Femur (tissue), 1 donor: ENCODE measurements at places on chromosomes 5 and 9.

DNA sequence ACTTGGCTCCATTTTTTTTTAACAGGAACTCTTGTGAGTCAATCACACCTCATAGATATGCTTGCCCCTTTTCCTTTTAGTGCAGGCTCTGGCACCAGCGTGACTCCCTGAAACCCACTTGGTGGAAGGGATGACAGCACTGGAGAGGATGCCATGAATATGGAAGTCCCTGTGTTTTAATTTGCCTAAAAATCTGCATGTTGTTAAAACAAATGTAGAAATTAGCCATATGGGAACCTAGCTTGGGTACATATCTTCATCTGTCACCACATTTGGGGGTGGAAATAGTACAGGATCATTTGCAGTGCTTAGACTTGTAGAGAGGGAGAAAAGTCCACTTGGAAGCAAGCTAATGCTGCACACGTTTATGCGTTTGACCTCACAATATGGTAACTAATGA lies 179.0 kb downstream of the EBF1 start:
- no peak for DNase-seq

DNA sequence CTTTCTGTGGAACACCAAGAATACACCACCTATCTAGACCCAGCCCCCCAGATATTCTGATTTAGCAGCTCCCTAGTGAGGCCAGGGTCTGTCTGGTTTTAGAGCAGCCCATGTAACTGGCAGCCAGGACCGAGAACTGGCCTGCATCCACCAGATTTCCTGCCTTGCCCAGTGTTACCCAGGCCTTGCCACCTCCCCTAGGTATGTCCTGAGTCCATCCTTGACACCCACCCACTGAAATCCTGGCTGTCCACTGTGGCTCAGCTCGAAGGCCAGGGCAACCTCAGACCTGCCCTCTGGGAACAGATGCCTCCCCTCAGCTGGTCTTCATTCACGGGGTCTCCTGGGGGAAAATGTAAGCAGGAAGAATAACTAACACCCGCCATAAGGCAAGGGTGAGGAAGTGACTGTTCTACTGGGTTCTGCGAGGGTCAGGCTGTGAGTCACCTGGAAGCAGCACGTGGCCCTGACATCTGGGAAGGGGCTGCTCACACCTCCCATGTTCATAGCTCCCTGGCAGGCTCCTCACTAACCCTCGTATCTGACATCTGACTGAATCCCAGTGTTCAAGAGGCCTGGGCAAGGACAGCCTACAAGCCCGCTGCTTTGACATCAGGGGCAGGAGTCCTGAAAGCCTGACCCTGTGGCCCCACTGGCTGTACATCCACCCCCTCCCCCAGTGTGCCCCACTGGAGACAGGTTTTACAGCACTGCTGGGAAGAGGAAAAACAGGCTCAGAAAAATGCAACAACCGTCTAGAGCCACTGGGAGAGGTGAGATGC lies 72.7 kb downstream of the SEMA4D start:
- no peak for DNase-seq

DNA sequence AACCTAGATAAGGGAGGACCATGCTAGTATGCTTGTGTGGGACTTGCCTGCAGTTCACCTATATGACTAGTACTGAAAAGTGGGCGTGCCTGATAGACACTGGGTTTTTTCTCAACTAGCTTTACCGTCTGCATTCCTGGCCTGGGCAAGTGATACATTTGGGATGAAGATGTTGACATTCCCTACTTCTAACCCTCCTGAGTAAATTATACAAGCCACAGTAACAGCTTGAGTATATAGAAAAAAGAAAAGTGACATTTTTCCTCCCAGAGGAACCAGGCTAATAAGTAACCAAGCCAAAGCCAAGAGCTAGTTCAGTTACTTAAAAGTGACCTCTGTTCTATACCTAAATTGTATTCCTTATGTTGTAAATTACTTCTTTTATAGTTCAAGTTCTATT lies 153.8 kb upstream of the CYLC2 start:
- no peak for DNase-seq

- DNase-seq: no peak
Observed at GRCh38 chr9:70484232-70485130, 70.0 kb upstream of the KLF9 start.

- no peak for DNase-seq
Observed at GRCh38 chr5:59709346-59709821, 184.1 kb downstream of the PDE4D start.

GRCh38 chr9:111036429-111036789 lies 1.9 kb downstream of the LPAR1 start:
- peak; percentile 73 for DNase-seq
